ENCODE measurements at places on chromosomes 6 and 20.

GRCh38 chr20:23258747-23259121, 91.9 kb upstream of the NXT1 start:
- DNase-seq, result no peak

GRCh38 chr6:117265410-117266256, at the start of gene VGLL2:
Gene VGLL2, plus strand, starts transcription at chr6:117265558. Its CDS starts 206 bp downstream, at chr6:117265764.
- DNase-seq, result no peak

DNA sequence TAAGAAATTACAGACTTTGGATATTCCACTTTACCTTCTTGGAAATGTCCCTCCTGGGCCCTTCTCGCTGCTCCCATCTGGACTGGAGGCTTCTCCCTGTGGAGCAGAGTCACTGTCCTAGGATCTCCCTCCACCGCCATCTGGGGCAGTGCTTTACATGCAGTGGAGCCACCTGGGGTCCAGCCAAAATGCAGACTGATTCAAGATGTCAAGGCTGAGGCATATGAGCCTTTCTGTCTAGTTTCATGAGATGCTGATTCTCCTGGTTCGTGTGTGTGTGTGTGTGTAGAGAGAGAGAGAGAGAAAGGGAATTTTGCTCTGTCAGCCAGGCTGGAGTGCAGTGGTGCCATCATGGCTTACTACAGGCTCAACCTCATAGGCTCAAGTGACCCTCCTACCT, 14.9 kb downstream of the MICA start:
- DNase-seq, result no peak

GRCh38 chr6:83132121-83132520, 60.9 kb downstream of the PGM3 start:
- DNase-seq, result no peak

DNA sequence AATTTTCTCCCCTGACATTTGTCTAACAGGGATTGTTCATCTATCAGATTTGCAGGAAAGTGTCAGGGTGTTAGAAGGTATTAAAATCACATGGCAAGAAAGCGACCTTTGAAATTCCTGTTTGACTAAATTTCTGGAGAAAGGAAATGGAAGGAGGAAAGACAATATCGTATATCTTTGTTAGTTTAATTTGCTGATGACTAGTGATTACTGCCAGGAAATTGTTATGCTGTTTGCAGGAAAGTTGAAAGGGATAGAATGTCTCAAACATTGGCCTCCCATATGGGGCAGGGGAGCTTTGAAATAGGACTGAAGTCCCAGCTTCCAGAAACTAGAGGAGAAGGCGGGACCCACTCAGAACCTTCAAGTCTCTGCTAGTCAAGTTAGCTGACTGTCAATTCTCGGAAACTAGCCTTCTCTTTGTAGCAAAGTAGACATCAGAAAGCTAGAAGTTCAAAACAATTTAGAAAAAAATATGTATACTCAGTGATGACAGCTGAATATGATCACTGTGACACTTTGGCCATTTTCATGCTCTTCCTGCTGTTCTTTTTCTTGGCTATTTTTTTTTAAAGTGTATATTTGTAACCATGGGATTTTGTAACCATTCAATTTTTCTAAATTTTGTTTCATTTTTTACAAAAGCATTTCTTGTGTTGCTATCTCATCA, 53.4 kb upstream of the RALGAPA2 start:
- DNase-seq, result peak; percentile 38

GRCh38 chr20:44910690-44911262, 916 bp downstream of the PABPC1L start:
- DNase-seq, result no peak

GRCh38 chr6:5294392-5295211, 33.3 kb downstream of the FARS2 start:
- DNase-seq, result no peak

- peak; percentile 30 for DNase-seq
Measured at GRCh38 chr20:58071991-58072390, 156.5 kb downstream of the ANKRD60 start.

GRCh38 chr6:159590835-159591234, 102.2 kb downstream of the SOD2 start:
- DNase-seq, result no peak

- no peak for DNase-seq
Measured at GRCh38 chr6:36940027-36940426, 14.5 kb upstream of the PI16 start.

DNA sequence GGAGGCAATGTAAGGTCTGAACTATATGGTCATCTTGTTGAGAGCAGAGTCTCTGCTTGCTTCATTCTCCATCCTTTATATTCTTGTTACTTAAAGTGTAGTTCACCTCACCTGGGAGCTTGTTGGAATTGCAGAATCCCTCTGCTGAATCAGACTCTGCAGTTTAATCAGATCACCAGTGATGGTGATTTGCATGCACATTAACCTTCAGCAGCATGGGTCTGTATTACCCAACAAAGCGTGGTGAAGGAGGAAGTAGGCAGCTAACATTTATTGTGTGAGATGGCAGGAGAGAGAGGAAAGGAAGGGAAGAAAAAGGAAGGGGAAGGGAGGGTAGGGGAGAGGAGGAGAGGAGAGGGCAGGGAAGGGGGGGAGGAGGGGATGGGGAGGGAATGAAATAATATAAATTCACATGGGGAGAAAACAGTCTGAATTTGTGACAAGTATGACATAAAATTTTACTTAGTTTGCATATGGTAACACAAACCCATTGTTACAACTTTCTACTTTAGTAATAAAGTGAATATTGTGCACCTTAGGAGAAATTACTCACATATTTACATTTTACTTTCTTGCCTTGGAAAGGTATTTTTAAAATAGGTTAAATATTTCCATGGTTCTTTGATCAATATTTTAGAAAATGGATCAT, 740.7 kb downstream of the DHX35 start:
- no peak for DNase-seq

DNA sequence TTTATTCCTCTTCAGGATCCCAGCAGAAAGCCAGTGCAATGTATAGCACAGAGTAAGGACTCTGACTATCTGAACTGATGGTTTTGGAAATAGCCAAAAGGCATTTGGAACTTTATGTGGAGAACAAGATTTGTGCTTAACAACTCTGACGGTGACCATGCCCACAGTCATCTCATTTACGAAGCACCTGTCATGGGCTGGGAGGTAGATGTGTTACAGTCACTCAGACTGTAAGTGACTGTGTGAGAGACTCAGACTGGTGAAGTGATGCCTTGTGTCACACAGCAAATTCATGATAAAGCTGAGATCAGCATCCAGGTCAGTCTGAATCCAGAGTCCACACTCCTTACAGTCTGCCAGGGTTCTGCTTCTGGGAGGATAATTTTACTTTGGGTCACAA, 23.9 kb upstream of the FAM83C start:
- DNase-seq, result no peak

GRCh38 chr6:31865205-31866118, 2.8 kb upstream of the NEU1 start:
- DNase-seq, result no peak

DNA sequence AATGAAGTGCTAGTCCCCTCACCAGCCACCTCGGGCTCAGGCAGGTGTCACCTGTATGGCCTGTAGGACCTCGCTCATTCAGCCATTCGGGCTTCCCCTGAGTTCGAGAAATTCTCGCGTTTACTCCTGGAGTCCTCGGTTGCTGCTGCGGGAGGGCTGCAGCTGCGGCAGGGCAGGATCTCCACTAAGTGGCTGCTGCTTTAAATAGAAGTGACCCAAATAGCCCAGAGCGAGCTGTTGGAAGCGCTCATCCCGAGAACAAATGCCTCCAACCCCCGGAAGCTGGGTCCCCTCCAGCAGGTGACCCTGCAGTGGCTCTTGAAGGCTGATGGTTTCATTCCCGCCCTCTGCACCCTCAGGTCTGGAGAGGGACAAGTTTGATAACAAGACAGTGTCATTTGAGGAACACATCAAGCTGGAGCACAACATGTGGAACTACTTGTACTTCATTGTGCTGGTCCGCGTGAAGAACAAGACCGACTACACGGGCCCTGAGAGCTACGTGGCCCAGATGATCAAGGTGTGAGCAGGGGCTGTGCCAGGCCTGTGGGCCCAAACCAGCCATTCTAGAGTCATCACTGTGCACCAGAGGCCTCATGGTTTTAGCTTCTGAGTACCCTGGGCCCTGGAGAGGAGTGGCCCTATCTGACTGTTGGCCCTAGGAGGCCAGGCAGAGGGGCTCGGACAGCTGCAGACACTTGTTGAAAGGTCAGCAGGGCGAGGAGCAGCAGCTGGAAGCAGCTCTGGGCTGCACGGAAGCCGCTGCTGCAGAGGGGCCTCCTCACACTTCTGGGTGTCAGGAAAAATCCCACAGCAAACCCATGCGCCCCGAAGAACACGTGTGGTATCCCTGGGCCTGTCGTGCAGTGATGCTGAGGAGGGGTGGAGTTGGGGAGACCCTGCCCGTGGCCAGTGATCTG, 18.1 kb downstream of the UQCC2 start:
- no peak for DNase-seq

DNA sequence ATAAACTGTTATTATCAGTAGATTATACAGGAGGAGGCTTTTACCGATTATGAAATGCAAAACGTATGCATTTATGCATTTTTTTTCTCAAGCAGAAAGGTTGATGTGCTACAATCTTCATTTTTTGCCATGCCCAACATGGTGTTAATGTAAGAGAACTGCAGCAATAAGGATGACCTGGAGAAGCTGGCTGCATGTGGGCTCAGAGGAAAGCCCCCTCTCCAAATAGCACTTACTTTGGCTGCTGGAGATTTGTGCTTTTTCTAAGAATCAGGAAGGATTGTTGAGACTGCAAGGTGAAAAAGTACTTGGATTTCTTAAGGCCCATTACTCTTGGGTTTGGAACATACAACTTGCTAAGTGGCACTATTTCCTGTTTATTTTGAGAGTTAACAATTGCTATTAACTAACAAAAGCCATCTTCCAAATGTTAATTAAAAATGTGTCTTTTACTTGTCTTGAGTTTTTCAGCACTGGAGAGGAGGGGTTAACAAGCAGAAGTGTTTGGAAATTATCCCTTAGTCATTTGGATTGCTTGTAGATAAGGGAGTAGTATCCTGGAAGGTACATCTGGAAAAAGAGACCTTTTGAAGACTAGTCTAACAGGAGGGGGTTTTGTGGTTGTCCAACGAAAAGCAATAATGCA, 5.6 kb downstream of the SOX4 start:
- no peak for DNase-seq

DNA sequence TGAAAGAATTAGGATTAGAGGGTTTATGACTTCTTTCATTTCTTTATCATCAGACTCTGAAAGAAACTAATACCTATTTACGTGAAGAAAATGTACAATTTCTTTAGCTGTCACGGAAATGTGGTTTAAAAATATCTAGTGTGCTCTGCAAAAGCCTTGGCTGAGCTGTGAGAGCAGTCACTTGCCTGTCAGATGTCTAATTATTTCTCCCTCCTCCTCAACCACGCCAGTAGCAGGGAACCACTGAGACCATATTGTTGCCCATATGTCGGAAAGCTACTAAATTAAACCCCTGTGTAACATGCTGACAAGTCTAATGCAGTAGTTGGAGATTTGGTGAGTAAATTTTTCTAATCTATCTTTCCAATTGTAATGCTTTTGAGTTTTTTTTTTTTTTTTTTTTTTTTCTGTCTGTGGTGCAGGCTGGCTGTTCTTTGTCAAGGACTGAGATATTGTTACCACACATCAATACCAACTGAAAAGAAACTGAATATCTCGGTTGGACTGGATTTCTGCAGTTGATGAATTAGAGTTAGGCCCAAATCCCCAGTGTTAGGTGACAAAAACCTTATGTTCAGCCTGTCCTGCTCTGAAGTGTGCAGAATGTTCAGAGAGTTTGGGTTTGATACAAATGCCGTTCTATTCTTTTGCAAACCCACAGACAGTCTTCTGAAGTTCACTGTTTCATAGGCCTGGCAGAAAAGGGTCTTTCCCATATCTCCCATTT, 302.9 kb upstream of the SYNCRIP start:
- no peak for DNase-seq

DNA sequence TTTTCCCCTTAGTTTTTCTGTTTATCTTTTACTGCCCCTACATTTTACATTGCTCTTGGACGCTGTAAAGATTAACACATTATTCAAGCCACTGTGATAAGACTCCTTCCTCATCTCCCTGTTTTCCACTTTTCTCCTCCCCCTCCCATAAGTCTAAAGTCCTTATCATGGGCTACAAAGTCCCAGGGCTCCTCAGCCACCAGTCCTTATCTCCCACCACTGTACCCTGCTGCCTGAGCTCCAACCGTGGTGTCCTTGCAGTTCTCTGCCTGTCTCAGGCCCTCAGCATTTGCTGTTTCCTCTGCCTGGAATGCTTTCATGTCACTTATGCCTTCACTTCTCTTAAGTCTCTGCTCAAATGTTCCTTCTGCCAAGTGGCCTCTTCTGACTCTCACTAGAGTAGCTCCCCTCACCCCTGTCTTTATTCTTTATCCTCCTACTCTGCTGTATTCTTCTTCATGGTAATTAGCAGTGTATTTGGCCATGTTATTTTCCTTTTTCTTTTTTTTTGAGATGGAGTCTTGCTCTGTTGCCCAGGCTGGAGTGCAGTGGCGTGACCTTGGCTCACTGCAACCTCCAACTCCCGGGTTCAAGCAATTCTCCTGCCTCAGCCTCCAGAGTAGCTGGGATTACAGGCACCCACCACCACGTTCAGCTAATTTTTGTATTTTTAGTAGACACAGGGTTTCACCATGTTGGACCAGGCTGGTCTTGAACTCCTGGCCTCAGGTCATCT, 10.8 kb upstream of the LATS1 start:
- no peak for DNase-seq

- no peak for DNase-seq
Measured at GRCh38 chr20:64156136-64156885, 7.9 kb upstream of the MYT1 start.

DNA sequence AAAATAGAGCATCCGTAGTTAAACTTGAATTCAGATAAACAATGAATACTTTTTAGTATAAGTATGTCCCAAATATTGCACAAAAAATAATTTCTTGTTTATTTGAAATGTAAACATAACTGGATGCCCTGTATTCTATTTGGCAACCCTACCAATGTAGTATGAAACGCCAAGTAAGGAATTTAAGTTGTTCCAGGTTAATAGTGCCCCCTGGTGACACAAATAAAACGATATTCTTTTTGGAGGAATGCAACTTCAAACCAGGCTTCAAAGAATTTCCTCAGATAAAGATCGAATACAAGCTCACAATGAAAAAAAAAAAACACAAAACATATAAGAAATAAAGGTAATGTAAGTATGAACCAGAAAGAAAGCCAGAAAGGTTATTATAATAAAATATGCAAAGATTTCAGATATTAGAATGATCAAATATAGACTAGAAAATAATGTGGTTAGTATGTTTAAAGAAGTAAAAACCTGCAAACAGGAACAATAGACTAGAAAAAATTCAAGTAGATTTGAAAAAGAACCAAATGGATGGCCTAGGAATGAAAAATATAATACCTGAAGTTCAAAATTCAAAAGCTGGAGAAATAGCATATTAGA, 18.4 kb upstream of the AKAP7 start:
- DNase-seq, result no peak

- DNase-seq, result no peak
Measured at GRCh38 chr20:45444050-45444449, 25.5 kb upstream of the WFDC2 start.

GRCh38 chr6:7050872-7051779, 56.6 kb upstream of the RREB1 start:
- no peak for DNase-seq

- no peak for DNase-seq
Measured at GRCh38 chr6:162372106-162372505, 355.5 kb downstream of the PRKN start.

Data from LNCaP clone FGC (cell line).